ENCODE measurements at places on chromosomes 7 and 10. TPM values are rescaled to one million over a fixed set of nuclear protein-coding genes. Genes with fewer than 3 reads are reported as not detected.

DNA sequence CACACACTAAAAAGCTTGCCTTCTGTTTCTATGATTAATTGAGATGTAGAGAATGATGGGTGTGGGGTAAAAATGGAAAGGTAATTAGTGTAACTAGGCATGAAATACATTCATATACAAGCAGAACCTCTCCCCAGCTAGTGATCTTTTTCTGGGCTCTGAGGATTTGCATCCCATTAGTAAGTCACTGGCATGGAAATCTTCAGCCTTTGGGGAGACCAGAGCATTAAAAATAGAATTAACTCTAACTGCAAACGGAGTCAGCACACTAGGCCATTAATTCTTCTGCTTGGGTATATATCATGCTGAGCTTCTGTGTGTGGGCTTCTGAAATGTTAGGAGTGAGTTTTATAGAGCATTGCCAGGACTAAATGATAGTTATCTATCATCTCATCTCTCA, 128.9 kb downstream of the HDAC9 start:
- peak; percentile 96 for DNase-seq

DNA sequence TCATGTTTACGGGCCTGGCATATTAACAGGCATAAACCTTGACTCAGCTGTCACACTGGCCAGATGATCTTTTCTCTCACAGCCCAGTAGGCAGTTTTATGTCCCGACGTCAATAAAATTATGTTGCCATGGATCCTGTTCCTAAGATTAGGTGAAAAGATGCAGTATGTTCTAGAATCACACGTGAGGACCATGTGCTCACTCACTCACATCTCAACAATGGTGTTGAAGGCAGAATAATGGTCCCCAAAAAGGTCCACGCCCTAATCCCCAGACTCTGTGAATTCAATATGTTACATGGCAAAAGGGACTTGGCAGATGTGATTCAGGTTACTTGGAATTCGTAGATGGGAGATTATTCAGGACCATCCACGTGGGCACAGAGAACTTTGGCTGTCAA, 3.5 kb downstream of the DOCK1 start:
- DNase-seq: no peak

DNA sequence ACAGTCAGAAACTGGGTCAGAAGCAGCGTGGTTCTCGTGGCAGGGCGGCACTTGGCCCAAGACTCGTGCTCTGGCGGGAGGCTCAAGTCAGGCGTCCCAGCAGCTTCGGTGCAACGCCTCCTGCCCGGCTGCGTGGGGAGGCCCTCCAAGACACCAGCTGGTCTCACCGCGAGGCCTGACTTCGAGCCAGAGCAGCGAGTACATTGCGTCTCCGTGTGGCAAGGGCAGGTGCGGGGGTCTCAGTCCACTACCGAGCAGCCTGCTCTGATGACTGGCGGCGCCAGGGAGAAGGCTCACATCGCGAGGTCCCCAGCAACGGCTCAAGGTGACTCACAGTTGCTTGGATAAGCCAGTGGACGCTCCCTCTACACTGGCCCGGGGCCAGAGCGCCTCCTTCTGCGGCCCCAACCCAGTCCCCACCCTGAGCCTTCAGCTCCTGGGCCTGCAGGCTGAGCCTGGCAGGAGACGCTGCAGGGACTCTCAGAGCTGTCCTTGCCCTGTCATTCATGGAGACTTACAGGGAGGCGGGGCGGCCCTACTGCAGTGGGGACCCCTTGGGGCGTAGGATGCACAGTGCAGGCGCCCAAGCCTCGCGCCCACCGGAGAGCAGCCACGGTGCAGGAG, 41.9 kb upstream of the PRKAR1B start:
- no peak for DNase-seq

- no peak for DNase-seq
These were observed 219.8 kb upstream of the GLI3 start for GRCh38 chr7:42456756-42457276.

The LRRC18 gene
- not detected for total RNA-seq

The NKX6-2 gene
- not detected for total RNA-seq

The SLC13A1 gene
- total RNA-seq: not detected
